WERI-Rb-1 (cell line): ENCODE measurements at places on chromosomes 2 and 18.

- DNase-seq: no peak
These were observed 252.8 kb downstream of the MTX2 start for GRCh38 chr2:176521878-176522670.

GRCh38 chr2:11812466-11813248 lies 66.2 kb downstream of the LPIN1 start:
- no peak for DNase-seq

DNA sequence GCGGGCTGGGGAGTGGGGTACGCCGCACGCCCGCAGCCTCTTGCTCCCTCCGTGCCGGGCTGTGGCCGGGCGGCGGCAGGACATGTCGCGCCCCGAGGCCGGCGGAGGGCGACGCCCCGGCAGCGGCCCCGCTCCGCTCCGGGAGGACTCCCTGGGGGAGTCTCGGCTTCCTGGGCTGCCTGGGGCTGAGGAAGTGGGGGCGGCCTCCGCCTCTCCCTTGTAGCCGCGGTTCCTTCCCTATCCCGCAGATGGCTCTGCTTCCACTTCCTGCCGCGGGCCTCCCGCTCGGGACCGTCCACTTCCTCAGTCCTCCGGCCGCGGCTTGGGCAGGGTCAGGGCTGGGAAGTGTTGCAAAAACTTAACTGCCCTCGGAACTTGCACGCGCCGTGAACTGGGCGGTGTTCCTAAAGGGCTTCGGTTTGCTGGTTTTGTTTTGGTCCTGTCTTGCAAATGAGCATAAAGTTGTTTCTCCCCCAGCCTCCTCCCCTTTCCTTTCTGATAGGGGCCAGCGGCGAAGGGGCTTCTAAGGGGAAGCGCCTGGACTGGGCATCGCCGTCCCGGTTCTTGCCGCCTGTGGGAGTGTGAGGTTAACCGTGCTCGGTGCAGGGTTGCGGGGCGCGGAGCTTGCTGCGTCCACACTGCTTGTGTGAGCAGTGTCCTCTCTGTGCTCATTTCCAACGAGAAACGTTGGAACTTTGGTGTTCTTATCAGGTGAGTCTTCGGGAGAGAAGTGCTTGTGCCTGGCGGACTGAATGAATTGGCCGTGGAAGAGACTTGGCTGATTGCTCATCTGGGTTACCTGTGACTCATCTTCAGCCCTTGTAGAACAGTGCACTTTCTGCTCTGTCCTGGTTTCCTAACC lies 600 bp downstream of the RALB start:
- DNase-seq: peak; percentile 78

DNA sequence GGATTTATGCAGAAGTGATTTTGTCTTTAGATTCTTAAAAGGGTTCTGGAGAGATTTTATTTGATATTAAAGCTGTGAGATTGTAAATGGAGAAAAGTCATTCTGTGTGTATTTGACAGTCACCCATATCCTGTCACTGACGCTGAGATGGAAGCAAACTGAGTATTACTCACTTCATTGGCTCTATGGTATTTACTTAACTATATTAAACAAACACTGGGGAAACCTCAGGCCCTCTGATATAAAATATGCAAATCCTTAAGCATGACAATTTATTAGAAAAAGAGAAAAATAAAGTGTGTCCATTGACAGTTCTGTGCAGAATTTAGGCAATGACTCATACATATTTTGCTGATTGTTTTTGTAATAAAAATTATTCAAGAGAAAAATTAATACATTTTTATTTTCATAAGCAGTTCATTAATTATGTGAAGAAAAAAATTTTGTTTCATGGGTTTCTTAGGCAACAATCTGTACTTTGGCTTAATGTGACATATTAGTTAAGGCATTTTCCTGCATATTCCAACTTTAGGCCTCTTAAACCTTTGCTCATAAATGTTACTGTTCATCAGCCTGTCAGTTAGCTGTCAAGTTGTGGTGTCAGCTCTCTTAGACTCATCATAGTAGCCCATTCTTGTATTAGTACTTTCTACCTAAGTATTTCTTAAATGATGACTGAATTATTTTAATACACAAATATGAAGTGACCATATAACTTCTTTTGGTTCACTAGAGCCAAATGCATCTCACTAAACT lies 99.9 kb downstream of the PARD3B start:
- DNase-seq: no peak

DNA sequence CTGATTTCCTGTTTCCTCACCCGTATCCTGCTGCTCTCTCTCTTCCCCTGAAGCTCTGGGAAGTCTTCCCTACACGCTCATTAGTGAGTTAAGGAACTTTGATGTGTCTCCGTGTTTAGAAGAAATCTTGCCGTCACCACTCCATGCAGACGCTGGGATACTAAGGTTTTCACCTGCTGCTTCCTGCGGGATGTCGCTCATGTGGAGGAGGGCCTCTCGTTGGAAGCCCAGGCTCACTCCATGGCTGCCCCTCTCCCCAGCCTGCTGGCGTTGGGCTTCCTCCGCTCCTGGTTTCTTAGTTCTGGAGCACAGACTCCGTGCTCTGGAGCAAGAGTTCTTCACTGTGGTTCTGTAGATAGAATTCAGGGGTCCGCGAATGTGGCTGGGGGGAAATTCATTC lies 326.3 kb downstream of the GBX2 start:
- DNase-seq: no peak

- DNase-seq: no peak
These were observed 119.9 kb downstream of the HNMT start for GRCh38 chr2:138084206-138084605.
